ENCODE measurements at places on chromosomes 12 and 14.

- no peak overlapping the region for H3K27ac ChIP-seq
- H3K36me3 ChIP-seq, result peaks cover 55% of the 10 kb centered on the region
- peaks cover 20% of the 10 kb centered on the region for H3K4me1 ChIP-seq
- no peak for DNase-seq
Observed at GRCh38 chr12:106327309-106327869, 24.9 kb downstream of the TCP11L2 start.

GRCh38 chr14:20706657-20707355 lies 18.2 kb downstream of the ANG start:
- no peak overlapping the region for H3K27ac ChIP-seq
- H3K36me3 ChIP-seq, result no peaks in the 10 kb centered on the region
- no peak for DNase-seq
- H3K4me3 ChIP-seq, result no peak overlapping the region

- H3K4me3 ChIP-seq, result no peak overlapping the region
- no peak for DNase-seq
- H3K27ac ChIP-seq, result no peak overlapping the region
- H3K27me3 ChIP-seq, result no peaks in the 10 kb centered on the region
Observed at GRCh38 chr12:111728795-111729194, 37.9 kb upstream of the ALDH2 start.

DNA sequence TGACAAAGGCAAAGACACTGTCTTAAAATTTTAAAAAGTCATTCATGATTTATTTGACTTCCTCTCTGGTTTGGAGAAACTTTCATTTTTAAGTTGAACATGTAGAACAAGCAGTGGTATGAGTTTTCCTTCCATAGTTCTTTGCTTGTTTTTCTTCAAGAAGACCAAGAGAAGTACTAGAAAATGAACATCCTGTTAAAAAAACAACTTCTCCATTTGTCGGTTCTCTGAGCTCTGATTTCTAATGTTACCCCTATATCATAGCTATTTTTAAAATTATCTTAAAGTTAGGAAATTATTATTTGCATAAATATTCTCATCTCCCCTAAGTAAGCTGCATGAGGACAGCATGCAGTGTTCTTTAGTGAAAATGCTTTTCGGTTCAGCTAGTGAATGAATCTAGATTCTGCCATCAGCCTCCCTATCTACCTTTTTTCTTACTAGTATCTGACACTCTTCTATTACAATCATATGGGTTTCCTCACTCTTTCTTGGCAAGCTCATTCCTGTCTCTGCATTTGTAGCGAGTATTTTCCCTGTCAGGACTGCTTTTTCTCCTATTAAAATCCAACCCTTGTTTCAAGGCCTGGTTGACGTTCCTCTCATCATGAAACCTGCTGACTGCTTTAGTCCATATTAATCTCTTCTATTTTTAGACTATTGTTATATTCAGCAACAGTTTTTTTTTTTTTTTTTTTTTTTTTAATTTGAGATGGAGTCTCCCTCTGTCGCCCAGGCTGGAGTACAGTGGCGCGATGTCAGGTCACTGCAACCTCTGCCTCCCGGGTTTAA lies 15.8 kb downstream of the DIP2B start:
- H3K27me3 ChIP-seq, result no peaks in the 10 kb centered on the region
- peaks cover 18% of the 10 kb centered on the region for H3K4me1 ChIP-seq
- no peak overlapping the region for H3K27ac ChIP-seq

GRCh38 chr14:97902630-97903029 lies 1105.4 kb downstream of the VRK1 start:
- H3K27me3 ChIP-seq, result peaks cover 1% of the 10 kb centered on the region
- no peak overlapping the region for H3K27ac ChIP-seq
- H3K4me1 ChIP-seq, result no peaks in the 10 kb centered on the region

DNA sequence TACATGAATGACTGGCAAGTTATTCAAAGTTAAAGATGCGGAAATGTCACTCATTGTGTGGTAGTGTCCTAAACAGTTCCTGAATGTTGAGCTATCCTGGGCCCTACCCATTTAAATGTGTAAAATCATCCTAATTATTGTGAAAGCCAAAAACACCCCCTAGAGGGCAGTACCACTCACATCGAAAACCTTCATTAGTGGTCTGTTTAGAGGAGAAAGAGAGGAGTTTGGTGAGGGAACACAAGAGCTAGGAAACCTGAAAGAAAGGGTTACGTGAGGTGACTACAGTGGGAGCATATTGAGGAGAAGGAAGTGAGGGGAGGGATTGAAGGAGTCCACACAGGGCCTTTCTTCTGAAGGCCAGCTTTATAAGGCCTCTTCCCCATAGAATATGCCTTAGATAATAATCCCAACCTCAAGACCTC lies 2.5 kb upstream of the TEP1 start:
- peaks cover 7% of the 10 kb centered on the region for H3K36me3 ChIP-seq
- no peak overlapping the region for H3K4me3 ChIP-seq

DNA sequence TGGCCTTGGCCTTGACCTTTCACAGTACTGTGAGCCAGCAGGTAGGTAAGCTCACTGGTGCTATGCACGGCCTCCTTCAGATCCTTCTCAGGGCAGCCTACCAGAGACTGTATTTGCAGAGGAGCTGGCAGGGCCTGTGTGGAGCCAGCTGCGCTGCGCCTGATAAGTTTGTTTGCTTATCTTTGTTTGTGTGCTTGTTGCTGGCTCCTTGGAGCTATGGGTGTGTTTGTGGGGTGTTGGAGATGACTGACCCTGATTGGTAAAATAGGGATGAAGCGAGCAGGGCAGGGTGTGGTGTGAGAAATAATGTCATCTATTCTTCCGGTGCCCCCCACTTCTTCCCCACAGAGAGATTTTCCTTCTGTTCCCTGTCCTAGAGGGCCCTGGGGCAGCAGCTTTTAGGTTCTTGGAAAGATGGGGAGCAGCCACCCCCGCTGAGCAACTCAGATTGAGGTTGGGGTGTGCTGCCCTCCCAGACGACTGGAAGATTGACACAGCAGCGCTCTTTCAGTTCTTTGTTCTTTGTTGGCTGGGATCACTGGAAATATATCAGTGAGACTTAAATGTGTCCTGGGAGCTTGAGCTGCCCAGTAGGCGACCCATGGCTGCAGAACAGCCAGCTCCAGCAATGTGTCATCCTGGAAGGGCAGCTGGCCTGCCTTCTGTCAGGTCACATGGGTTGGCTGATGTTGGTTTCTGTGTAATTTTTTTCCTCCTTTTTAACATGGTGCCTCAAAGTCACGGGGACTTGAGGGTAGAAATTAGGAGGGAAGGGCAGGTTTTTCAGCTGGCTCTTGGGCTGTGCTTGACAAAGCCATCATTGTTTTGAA lies 19.6 kb downstream of the MLXIP start:
- no peaks in the 10 kb centered on the region for H3K27me3 ChIP-seq
- H3K4me1 ChIP-seq, result peaks cover 45% of the 10 kb centered on the region
- H3K36me3 ChIP-seq, result peaks cover 10% of the 10 kb centered on the region
- peak overlapping the region; percentile 8 for H3K4me3 ChIP-seq

DNA sequence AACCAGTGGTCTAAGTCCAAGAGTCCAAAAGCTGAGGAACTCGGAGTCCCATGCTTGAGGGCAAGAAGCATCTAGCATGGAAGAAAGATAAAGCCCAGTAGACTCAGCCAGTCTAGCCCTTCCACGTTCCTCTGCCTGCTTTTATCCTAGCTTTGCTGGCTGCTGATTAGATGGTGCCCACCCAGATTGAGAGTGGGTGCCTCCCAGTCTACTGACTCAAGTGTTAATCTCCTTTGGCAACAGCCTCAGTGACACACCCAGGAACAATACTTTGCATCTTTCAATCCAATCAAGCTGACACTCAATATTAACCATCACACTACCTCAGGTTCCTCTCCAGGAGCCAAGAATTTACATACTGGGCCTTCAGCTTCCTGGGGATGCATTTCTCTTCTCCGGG lies 476.1 kb downstream of the FUT8 start:
- H3K4me1 ChIP-seq, result no peaks in the 10 kb centered on the region
- H3K27me3 ChIP-seq, result no peaks in the 10 kb centered on the region
- no peaks in the 10 kb centered on the region for H3K36me3 ChIP-seq
- no peak for DNase-seq
- no peak overlapping the region for H3K4me3 ChIP-seq
- H3K27ac ChIP-seq, result no peak overlapping the region
